ENCODE measurements at places on chromosomes 7 and 10.

DNA sequence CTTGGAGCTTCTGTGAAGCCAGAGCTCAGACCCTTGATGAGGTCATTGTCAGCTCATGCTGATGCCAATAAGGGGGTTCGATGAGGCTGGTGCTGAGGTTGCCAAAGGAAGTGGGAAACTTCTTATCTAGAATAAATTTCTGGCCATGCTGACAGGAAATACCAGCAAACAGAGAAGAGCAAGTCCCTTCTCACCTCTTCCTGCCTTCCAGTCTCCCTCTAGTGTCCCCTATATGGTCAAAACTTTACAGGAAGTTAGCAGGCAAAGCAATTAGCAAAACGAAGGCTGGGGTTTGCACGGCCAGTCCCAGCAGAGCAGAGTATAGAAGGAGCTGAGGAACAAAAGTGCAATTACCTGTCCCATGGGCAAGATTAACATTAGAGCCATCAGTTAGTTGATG, 15.1 kb upstream of the NEUROG3 start:
- no peak for DNase-seq

DNA sequence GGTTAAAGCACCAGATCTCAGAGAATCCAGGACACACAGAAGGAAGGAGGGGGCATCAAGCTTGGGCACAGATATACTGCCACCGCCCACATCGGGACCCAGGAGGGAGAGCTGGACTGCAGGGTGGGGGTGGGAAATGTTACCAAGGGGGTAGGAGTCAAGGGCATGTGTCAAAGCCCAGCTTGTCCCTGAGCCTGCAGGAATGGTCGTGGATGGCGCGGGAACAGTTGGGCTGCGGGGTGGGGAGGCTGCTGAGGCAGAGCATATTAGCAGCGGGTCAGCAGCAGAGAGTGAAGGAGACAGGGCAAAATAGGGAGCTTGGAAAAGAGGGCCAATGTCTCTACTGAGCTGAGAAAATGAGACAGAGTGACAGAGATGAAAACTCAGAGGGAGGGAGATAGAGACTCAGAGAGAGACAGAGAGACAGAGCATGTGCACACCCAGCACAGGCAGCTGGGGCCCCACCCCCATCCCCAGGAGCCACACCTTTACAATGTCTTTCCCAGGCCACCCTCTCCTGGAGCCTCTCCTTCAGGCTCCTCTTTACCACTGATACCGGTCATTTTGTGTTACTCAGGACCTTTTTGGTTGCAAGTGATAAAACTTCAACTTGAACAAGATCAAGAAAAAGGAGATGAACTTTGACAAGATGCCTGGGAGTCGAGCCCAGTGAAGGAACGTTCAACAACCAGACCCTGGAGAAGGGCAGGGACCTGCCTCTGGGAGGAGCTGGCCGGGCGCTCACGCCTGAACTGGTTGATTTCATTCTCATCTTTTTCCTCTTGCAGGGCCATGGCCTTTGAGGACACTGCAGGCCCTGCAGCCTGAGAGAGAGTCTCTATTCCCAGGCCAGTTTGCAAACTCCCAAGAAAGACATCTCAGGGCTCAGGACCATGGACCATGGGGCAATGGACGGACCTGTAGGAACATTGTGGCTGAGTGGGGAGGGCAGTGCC, 50.0 kb downstream of the AOC1 start:
- DNase-seq: no peak

DNA sequence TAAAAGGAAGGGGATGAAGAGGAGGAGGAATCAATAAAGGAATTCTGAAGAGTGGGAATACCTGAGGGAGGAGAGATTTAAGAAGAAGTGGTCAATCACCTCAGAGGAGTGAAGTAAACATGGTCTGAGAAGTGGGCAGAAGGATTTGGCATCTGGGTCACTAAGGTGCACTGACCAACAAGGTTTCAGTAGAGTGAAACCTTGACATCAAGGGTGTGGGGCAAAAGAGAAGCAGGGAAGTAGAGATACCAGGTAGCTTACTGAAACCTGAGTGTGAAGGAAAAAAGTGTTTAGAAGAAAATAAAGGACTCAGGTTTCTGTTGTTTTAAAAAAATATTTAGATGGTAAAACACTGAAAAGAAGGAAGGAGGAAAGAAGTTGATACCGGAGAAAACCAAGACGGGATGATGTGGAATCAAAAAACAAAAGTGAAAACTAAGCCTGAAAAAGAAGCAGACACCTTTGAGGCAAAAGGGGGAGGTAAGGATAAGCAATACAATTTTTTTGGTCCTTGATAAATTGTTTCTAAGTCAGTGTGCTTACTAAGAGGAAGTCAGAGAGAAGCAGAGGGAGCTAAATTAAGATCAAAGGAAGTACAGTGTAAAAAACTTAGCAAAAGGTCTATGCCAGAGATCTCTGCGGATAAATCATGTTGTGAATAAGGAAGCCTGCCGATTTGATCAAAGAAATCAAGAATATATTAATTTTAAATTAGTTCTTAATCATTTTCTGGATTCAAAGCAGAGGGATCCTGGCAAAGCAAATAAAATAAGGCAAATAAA, 137.2 kb upstream of the GPR22 start:
- no peak for DNase-seq

- DNase-seq: no peak
Observed at GRCh38 chr7:138515001-138515528, 55.0 kb downstream of the TRIM24 start.

DNA sequence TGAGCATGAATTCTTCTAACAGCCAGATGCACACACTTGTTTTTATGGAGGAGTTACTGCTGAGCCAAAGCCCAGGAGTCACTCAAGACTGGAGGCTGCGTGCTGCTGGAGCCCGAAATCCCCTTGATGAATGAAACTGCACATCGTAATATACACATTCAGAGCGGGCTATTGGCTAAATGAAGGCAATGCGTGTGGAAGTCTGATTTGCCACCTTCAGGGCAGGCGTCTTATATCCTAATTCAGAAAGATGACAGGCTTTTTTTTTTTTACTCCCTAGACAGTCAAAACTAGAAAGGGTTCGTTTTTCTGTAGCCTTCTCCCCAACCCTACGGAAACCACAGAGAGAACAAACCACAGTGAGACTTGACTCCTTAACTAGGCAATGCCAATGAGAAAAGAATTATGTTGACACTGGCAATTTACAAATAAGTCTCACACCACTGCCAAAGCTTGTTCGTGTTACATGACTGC, 227.2 kb upstream of the KLF14 start:
- DNase-seq: no peak

GRCh38 chr10:131802996-131803395, 97.8 kb upstream of the PPP2R2D start:
- no peak for DNase-seq

- DNase-seq: no peak
Observed at GRCh38 chr7:117004899-117005298, 51.6 kb downstream of the ST7 start.

GRCh38 chr7:39016609-39017008, 38.9 kb downstream of the POU6F2 start:
- DNase-seq: peak; percentile 9

- DNase-seq: no peak
Observed at GRCh38 chr7:128384726-128385125, 23.2 kb upstream of the PRRT4 start.

All from NCI-H1105 treated with DMSO at 0.1 percent for 48 hours (cell line).